NCI-H2171 treated with DMSO at 0.1 percent for 48 hours (cell line): ENCODE measurements at places on chromosomes 16 and 17.

DNA sequence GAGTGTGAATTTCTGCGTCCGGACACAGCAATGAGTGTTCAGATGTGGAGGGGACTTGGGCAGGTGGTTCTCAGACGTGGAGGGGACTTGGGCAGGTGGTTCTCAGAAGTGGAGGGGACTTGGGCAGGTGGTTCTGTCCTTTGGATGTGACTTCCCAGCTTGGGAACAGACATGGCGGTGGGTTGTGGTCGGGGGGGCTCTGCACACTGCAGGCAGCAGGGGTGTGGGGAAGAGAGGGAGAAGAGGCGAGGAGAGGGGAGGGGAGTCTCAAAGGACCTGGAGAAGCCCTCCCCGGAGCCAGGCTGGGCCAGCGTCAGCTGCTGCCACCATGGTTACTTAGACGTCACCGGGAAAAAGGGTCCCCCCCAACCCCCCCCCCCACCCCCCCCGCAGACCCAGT, 9.8 kb downstream of the SOX8 start:
- DNase-seq, result no peak

DNA sequence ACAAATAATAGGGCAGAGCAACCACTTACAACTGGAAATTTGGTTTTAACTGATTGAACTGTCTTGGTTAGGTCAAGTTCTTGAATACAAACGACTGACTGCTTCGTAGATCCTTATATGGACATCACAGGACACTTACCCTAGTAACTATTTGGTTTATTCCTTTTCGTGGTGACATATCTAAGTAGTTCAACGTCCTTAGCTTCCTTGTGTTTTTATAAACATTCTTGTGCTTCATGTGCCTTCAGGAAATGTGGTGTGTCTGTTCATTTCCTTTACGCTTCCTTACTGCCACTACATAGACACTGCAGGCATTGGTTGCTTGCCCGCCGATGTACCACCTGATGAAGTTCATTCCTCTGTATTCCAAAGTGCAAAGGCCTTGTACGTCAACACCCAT, 59.3 kb downstream of the USP10 start:
- no peak for DNase-seq

- DNase-seq, result peak; percentile 21
Observed at GRCh38 chr16:50067290-50067853, 1.6 kb downstream of the HEATR3 start.

DNA sequence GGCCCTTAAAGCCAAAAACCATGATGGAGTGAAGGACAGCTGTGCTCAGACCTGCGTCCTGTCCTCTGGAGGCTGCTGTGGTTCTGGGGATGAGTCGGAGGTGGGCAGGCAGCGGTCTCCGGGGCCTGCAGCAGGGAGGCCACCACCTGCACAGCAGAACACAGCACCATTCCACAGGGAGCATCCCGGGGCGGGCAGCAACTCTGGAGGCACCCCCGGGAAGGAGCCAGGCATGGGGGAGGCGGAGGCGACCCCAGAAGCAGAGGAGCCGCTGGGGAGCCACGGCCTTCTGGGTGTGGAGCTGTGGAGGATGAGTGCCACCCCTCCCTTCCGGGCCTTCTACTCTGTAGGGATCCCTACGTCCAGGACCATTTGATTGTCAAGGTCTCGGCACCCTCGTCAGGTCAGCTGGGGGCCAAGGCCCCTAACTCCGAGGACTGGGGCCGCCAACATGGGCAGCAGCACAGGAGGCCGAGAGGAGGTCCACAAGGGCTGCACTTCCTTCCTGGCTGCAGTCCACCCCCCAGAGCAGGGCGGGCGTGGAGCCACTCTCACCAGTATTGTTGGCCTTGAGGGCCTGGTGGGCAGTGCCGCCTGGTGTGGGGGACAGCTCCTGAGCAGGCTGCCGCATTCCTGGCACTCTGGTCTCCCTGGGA, 23.8 kb downstream of the CEP131 start:
- no peak for DNase-seq

DNA sequence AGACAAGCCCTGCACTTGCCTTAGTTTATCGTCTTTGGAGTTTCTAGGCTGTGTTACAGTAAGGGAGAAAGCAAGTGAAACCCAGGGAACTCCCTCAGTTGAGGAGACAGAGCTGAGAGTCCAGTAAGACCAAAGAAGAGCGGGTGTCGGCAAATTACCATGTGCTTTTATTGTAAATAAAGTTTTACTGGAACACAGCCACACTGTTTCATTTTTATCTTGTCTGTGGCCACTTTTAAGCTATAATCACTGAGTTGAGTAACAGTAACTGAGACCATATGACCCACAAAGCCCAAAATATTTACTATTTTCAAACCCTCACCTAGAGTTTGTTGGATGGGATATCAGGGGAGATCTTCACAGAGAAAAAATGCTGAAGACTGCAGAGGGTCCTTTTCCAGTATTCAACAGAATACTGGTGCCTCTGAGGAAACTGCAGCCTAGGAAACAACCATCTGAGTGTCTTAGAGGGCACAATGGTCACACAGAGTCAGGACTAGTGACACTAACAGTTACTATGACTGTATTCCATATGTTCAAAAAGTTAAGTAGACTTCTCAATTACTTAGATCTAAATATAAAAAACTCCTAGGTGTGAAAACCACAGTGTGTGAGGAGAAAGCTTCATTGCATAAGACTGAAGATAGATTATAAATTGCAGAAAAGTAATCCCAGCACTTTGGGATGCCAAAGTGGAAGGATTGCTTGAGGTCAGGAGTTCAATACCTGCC, 351.1 kb upstream of the TBX2 start:
- no peak for DNase-seq

DNA sequence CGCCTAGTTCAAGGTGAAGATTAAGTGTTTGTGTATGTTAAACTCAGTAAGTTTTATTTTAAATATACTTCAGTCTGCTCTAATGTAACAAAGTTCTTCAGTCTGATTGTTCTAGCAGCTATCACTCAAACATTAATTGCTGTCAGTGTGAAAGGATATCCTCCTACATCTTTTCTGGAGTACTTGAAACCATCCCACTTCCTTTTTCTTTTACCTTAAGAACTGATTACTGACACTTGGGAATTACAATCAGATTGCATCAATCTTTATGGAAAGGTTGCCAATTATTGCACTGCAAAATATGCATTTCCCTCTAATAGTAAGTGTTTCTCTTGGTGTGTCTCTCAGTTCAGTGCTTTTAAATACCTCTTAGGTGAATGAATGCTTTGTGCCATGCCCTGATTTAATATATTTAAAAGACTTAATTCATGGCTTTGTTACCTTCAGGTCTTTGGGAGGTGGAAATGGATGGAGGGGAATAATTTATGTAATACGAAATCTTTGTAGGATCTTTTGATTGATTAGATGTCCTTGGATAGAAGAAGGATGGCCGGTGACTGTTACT, 16.6 kb downstream of the MRTFB start:
- no peak for DNase-seq

DNA sequence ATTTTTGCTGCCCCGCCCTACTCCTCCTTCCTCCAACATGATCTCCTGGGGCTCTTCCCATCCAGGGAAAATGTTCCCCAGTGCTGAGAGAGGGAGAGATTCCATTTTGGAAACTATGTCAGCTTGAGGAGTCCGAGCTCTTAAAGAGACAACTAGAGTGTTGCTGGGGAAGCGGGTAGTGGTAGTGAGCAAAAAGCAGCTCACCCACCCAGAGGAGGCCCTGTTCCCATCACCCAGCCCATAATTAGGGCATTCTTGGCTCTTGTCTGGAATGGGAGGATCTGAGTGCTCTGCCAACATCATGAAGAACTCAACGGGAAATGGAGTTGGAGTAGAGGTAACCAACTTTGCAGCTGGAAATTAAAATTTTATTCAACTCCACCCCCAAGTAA, 9.1 kb upstream of the MSL1 start:
- no peak for DNase-seq

- DNase-seq, result no peak
Observed at GRCh38 chr17:57478478-57479250, 222.3 kb downstream of the MSI2 start.

GRCh38 chr17:72531729-72532128, 410.9 kb downstream of the SOX9 start:
- DNase-seq, result no peak

DNA sequence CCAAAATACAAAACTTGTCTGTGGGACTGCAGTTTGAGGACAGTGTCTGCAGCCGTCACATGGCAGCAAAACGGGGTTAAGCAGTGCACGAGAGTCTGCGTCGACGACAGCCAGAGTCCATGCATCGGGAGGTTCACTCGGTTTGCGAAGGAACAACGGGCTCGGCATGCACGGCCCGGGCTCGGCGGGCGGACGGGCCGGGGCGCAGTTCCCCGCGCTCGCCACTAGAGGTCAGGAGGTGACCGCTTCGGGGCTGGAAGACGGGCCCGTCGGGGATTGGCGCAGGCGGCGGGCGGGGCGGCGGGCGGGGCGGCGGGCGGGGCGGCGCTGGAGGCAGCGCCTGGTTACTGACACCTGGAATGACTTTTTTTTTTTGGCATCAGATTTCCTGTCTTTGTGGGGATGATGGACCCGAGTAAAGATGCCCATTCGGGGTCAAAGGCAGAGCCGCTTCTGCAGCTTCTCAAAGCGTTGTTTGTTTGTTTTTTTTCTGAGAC, 6.5 kb downstream of the SCGB1C2 start:
- DNase-seq, result peak; percentile 81

DNA sequence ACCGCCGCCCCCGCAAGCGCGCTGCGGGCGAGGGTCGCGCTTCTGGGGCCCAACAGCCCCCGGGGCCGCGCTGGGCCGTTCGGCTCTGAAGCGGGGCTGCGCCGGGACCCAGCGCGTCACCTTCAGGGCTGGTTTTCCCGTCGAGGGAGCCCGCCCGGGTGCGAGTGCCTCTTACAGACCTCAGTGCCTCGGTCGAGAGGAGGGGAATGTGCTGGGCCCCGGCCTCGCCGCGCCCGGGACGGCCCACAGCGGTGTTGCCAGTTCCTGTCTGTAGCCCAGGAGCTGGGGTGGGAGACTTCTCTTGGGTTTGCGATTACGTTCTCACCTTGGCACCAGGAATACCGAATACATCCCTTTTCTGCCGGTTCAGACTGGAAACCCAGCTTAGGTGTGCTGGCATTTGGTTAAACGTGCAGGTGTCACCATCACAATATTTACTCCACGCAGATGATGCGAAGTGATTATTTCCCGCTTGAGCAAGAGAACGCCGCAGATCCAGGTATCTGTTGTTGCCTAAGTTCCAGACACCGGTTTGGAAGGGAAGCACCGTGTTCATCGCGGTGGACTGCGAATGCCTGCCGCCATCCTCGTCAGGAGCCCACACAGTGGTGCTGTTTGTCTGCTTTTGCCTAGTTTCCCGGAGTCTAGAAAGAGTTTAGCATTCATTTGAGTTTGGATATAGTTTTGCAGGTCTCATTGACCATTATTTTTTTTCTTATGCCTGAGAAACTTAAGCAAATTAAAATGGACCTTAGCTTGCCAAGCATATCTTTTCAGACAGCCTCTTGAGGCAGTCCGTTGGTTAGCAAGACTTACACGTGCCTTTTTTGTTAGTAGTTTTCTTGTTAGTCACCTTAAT, 914 bp downstream of the MAP1LC3B start:
- DNase-seq, result peak; percentile 30

GRCh38 chr16:78815713-78816112, 716.3 kb downstream of the WWOX start:
- no peak for DNase-seq
